ENCODE measurements at places on chromosomes 5 and 9.
A peak's percentile ranks its signal among the peaks of the same experiment; 100 is the strongest.

DNA sequence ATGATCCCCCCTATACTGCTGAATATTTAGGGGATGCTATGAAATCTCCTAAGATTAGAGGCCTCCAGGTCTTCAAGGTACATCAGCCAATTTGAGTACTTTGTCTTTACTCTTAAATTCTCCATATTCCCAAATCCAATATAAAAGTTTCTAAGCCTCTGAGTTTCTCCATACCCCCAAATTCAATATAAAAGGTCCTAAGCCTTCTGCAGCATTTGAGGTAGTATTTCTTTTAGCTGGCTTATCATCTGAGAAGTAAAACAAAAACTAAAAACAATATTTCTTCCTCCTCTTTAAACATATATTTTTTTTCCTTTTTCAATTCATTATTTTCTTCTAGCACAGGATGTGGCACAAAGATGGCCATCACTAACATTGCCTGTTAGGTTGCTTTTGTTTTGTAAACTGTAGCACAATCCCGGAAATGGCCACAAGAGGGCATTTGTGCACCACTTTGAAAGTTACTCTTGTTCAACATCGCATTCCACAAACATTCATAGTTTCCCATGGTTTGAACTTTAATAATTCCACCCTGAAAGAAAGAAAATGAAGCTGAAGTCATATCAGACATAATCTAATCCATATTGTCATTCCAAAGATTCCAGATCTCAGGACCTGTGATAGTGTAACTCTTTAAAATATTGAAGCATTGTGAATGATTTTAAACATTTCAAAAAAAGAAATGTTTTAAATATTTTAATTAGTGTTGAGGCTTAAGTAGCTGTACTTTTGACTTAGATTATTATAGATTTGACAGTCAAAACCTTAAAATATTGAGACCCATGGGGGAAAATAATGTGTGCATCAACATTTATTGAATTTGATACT is 21.0 kb upstream of the SCGB3A2 start:
- DNase-seq, result peak; percentile 40

GRCh38 chr5:96493219-96493790 is 60.3 kb upstream of the PCSK1 start:
- no peak for DNase-seq

GRCh38 chr5:10902145-10902544 is 141.1 kb upstream of the DAP start:
- DNase-seq, result no peak

DNA sequence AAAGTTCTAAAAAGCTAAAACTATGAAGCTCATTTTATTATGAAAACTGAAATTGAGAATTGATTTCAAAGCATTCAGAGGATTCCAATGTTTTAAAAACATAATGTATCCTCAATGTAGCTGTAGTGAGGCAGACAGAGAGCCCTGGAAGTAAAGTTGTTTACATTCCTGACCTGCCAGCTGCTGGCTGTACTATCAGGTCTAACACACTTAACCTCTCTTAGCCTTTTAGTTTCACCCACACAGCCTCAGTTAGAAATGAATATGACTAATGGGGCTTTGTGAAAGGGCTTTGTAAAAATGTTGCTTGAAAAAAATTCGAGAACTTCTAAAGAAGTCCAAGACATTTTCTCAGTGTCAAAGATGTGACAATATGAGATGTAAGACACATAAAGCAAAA is 122.6 kb downstream of the FBXL17 start:
- no peak for DNase-seq

DNA sequence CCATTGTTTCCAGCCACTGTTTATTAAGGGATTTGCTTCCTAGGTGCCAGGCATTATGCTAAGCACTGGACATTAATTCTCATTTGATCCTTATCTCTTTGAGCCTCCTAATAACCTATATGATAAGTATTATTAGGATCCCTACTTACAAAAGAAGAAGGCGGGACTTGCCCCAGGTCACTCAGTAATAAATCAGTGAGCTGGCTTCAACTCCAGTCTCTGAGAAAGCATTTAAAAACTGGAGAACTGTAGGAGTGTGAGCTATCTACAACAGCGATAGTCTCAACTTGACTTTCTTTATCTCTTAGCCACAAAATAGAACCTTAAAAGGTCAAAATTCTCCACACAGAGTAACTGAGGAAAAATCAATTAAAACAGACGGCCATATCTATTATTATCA is 155.0 kb downstream of the GNAQ start:
- DNase-seq, result no peak

- no peak for DNase-seq
Observed at GRCh38 chr5:39058178-39058921, 15.8 kb downstream of the RICTOR start.

GRCh38 chr5:79069488-79070349 is at the start of the genes BHMT2 and DMGDH:
Gene BHMT2 (plus strand): TSS chr5:79069767. CDS start chr5:79069783, 16 bp downstream.
Gene DMGDH (minus strand): TSS chr5:79069674. CDS start chr5:79069620, 54 bp downstream.
- DNase-seq, result peak; percentile 31

DNA sequence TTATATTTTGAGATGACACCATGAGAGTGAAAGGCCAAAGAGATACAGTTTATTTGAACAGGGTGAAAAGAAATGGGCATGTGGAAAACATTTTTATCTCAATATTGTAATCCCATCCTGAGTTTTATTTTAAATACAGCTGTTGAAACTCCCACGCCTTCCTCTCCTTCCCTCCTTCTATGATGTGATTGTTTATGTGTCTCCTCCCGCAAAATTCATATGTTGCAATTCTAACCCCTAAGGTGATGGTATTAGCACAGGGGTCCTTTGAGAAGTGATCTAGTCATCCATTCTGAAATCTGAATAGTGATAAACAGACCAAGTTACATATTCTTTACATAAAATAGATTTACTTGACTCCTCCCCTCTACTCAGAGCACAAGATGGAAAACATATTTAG is 1275.4 kb upstream of the C9orf72 start:
- no peak for DNase-seq

- no peak for DNase-seq
Observed at GRCh38 chr9:115209601-115210306, 91.8 kb upstream of the TNC start.

- no peak for DNase-seq
Observed at GRCh38 chr5:81425569-81425968, 31.6 kb upstream of the ACOT12 start.

DNA sequence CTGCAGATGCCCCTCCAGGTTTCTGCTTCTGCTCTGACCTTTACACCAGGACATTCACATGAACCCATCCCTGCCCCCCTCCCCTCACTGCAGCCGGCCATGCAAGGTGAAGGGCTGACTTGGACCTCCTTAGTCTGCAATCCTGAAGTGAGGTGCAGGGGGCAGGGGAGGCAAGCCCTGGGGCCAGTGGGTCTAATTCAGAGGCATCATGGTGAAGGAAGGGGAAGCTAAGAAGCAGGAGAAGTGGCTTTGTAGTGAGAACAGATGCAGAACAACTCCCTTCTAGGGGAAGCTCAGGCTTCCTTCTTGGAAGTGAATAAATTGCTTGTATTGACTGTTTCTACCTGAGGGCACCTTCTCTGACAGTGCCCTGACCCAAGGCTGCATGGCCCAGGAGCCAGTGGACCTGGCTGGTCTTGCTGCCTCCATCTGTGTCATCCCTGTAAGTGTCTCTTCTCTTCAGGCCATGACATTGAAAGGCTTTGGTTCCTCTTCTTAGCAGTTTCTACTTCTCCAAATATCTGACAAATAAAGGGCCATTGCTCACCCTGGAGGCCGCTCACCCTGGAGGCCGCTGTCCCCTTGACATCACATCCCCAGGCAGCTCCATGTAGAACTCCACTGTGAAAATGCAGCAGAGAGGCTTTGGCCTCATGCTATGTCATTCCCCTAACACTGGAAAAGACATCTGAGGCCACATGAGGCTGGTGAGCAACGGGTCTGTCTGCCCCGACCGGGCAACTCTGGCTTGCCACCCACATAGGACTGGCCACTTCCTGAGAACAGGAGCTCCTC is 55.3 kb downstream of the GADD45G start:
- DNase-seq, result no peak

- peak; percentile 86 for DNase-seq
Observed at GRCh38 chr9:21801683-21802417, 586 bp upstream of the MTAP start.

DNA sequence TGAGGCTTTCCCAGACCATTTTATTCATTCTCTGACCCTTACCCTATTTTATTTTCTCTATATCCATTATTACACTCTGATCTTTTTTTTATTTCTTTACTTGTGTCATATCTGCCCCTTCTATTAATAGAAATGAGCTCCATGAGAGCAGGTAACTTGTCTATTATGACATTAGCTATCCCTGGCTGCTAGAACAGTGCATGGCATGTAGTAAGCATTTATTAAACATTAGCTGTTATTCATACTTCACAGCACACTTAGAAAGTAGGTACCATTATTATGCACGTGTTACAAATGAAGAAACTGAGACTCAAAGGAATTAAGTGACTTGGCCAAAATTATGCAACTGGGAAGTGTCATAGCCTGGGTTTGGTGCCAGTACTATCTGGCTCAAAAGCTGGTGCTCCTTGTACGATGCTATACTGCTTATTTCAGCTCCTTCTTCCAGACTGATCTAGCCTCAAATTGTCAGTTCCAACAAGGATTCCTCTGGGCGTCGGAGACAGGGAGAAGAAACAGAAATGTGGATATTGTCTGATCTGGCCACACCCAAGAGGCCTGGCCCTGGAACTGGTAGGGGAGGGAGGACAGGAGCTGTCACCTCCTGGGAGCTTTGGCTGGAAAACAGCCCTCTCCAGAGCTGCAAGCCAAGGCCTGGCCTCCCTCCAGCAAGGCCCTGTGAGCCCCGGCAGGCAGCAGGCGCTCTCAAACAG is 10.8 kb upstream of the NIPAL4 start:
- DNase-seq, result peak; percentile 84

DNA sequence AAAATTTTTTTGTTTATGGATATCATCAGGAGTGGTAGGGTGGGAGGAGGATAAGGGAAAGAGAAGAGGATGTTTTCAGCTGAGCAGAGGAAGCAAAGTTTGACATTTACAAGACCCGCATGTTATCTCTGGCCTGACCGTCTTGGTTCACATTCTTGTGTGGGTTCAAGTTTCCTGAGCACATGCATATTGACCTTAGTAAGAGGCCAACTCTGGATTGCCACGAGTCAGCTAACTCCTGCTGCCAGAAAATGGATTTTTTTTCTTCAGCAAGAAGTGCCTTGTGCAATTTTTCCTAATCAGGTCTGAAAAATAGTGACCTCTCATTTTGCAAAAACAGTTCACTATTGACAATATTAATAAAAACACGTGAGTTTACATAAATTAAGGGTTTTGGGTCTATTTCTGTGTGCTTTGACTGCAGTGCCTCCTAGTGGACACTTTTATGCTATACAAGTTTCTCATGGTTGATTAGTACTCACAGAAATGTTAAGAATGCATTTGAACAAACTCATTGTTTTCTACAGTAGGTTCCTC is 27.1 kb upstream of the BASP1 start:
- no peak for DNase-seq

- DNase-seq, result no peak
Observed at GRCh38 chr9:123360161-123361085, 4.4 kb downstream of the CRB2 start.

DNA sequence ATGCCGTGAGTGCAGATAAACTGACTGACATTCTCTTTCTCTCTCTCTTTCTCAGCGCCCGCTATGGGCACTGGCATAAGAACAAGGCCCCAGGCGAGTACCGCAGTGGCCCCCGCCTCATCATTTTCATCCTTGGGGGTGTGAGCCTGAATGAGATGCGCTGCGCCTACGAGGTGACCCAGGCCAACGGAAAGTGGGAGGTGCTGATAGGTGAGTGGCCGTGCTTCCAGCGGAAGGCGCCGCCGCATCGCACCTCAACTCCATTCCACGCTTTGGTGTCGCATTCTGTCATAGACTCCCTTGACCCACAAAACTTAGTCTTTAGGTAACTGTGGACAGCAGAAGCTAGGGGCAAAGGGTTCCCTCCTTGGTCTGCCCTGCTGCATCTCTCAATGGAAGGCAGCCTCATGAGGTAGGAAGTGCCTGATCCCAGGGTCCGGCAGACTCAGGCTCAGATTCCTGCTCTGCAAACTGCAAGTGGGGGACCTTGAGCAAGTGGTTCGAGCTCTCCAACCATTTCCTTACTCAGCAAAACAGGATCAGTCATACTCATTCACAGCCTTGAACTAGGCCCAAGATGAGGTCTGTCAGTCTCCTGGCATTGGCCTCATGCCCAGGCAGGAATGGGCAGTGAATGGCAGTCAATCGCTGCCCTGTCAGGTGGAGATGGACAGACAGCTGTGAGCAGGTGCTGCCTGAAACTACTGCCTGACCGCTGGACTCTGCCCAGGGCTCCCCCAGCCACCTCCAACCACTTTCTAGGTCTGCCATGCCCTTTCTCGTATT is 24.2 kb upstream of the CFAP157 start:
- no peak for DNase-seq

DNA sequence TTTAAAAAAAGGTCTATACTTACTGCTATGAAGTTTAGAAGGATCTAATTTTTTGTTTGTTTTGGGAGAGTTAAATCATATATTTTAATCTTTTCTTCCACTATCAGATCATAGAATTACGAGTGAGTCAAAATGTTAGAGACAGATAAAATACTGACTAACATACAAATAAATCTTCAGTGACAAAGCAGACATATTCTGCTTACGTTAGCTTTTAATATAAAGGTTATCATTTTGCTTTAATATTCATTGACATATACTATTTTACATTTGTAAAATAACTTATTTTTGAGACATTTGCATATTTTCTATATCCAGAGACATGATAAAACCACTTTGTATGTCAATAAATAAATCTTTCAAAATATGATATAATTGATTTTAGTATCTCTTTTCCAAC is 64.6 kb upstream of the GABRA1 start:
- DNase-seq, result no peak

GRCh38 chr5:120139039-120139438 is 325.1 kb upstream of the PRR16 start:
- no peak for DNase-seq

GRCh38 chr5:87524217-87524616 is 111.5 kb upstream of the CCNH start:
- no peak for DNase-seq

DNA sequence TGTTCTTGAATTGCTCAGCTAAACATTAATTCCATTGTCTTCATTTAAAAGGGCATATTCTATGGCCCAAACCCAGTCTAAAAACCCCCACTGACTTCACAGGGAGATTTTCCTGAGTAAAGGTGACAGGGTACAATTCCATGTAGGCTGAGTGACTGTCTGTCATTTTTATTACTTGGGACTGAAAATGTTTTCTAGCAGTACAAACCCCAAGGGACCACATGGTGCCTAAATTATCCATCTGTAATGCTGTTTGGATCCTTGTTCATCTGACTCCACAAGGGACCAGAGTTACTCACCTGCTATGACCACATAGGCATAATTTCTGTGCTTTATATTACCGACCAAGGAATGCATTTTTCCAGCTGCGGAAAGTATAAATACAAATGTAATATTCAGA is 349.1 kb downstream of the ZNF608 start:
- no peak for DNase-seq

- no peak for DNase-seq
Observed at GRCh38 chr5:137847687-137848086, 20.0 kb upstream of the MYOT start.

DNA sequence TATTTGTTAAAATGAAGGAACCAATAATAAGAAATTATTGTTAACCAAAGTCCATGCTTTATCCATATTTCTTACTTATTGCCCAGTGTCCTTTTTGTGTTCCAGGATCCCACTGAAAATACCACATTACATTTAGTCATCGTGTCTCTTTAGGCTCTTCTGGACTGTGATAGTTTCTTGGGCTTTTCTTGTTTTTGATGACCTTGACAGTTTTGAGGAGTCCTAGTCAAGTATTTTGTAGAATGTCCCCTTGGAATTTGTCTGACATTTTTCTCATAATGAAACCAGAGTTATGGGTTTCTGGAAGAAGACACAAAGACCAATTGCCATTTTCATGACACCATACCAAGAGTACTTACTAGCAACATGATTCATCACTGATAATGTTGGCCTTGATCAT is 13.6 kb upstream of the COMMD10 start:
- no peak for DNase-seq

GRCh38 chr5:156582193-156582598 is 255.2 kb downstream of the SGCD start:
- no peak for DNase-seq

All from heart left ventricle (tissue), 16 donors.